Activated naive CD8-positive, alpha-beta T cell treated with anti-CD3 and anti-CD28 coated beads, Interleukin-2, amount 10 ng/mL, durations not matched to agents 7 days and 5 days (primary cell): ENCODE measurements at places on chromosomes 2 and 18.

DNA sequence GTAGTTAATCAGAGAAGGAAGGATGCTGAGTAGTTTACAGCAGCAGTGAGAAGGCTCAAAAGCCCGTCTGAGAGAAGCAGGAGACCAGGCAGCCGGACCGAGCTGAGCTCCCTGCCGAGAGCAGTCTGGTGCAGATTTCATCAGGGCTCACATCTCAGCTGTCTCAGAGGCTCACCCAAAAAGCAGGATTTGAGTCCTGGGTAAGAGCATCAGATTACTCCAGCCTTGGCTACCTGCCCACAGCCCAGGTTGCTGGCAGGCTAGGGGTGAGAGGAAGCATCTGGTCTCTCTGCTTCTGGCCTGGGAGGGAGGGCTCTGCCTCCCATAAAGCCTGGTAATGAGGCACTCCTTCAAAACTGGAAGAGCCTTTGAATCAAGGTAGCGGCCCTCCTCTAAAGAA lies 140.5 kb downstream of the ST6GAL2 start:
- no peak for DNase-seq

DNA sequence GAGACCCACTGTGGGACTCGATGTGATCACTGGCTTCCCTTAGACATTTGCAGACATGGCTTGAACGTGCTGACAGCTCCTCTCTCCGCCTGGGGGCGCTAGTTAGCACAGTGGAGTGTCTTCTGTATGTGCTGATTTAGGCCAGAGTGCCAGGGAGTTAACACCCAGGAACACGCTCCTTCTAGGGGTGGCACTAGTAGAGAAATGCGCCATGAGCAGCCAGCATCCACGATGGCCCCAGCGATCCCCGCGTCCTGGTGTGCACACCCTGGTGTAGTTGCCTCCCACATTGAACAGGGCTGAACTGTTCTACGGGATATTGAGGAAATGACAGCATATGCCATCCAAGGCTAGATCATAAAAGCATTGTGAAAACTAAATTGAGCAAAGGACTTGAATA lies 11.4 kb upstream of the NMUR1 start:
- DNase-seq = no peak

DNA sequence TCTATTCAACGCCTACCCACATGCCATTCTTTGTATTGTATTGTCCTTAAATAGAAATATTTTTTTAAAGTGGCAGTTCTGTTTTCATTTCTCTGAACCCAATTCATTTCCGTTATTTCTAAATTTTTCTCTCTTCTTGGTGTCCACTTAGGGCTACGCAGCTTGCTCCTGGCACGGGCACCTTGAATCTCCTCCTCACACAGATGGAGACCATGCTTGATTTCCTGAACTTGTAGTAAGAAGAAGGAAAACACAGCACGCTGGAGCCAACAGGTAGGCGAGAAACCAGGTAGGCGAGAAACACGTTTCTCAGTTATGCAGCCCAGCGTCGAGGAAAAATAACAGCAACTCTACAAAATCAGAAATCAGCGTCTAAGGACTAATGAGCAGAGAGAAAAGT lies 428.9 kb downstream of the STK39 start:
- DNase-seq = no peak

- DNase-seq = no peak
Measured at GRCh38 chr2:203909974-203910373, 26.6 kb upstream of the ICOS start.

GRCh38 chr2:234611209-234611608 lies 114.3 kb upstream of the ARL4C start:
- DNase-seq = no peak

DNA sequence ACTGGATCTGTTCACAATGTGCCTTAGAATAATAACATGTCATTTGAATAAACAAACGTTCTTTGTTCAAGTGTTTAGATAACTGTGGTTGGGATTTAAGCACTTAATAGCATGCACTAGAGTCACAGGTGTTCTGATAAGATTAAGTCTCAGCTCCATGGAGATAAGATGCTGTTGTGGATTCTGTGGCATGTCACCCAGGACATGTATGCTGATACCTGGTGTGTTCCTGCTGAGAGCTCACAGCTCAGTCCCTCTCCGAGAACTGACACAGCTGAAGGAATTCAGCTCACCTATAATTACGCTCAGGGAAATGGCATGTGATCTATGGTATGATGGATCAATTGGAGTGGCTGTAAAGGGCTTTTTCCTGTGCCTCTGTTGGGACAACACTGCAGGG lies 75.4 kb upstream of the ST6GAL2 start:
- no peak for DNase-seq

DNA sequence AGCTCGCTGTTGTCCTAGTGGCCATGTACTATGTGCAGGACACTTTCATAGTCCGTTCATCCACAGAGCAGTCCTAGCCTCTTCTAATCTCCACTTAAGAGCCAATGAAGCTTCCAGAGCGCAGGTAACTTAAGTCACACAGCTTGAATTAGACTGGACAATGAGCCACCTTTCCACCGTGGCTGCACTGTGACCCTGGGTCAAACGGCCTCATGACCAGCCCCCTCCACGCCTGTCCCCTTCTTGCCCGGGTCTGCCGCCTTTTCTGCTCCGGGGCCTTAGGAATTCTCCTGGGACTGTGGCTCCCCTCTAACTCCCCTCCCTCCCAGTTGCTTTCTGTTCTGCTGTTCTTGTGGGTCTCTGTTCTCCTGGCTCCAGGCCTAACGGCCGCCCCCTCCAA lies 8.4 kb upstream of the PRKCE start:
- no peak for DNase-seq

GRCh38 chr2:39024833-39025232 lies 96.0 kb downstream of the SOS1 start:
- no peak for DNase-seq

DNA sequence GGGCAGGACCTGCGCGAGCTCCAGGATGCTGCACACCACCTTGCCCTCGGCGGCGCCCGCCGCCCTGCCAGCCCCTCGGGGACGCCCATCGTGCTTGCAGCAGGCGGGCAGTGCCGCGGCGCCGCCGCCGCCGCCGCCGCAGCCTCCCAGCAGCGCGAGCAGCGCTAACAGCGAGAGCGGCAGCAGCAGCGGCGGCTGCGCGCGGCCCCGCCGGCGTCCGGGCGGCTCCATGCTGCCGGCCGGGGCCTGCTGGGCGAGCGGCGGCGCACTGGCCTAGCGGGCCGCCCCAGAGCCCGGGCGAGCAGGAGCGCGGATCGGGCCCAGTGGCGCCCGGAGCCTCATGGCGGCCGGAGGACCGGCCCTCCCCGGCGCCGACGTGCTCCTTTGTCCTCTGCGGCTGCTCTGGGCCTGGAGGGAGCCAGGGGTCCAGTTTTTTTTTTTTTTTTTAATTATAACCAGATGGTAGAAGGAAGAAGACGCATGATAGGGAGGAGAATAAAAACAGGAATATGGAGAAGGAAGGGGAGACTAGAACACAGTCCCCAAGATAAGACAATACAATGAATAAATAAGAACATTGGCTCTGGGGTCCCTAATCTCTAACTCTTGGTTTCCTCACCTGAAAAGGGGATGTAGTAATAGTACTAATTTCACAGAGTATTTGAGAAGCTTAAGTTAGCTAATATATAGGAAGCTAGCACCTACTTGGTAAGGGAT lies 17.1 kb upstream of the ANKRD62 start:
- no peak for DNase-seq

- DNase-seq = no peak
Measured at GRCh38 chr2:212979799-212980198, 171.6 kb downstream of the IKZF2 start.

- no peak for DNase-seq
Measured at GRCh38 chr2:41033127-41033526, 581.2 kb upstream of the SLC8A1 start.

- no peak for DNase-seq
Measured at GRCh38 chr2:65620524-65620923, 188.1 kb upstream of the SPRED2 start.

GRCh38 chr2:96977631-96978195 lies 8.7 kb downstream of the FAM178B start:
- no peak for DNase-seq

DNA sequence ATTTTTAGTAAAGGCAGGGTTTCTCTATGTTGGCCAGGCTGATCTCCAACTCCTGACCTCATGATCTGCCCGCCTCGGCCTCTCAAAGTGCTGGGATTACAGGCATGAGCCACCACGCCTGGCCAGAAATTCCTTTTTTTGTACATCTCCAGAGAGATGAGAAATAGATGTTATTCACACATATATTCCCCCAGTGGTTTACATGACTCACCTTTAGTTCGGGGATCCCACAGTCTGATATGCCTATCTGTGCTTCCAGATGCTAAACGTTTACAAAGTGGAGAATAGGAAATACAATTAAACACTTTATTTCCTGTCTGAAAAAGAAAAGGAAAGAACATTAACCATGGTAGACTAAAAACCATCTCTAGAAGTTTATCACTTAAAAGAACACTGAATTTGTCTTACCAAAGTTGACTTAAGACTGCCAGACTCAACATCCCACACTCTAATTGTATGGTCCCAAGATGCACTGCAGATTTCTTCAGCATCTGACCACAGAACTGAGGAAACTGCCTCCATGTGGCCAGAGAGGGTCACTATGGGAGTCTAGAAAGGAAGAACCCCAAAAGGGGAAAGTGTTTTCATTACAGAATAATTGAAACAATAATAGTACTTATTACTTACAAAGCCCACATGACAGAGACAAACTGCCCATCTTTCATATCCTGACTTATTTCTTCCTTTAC lies 12.6 kb upstream of the ICA1L start:
- no peak for DNase-seq

GRCh38 chr2:131093696-131094462 lies 619 bp upstream of the FAM168B start:
- no peak for DNase-seq

- peak; percentile 13 for DNase-seq
Measured at GRCh38 chr2:239194731-239195317, 206.0 kb downstream of the HDAC4 start.

DNA sequence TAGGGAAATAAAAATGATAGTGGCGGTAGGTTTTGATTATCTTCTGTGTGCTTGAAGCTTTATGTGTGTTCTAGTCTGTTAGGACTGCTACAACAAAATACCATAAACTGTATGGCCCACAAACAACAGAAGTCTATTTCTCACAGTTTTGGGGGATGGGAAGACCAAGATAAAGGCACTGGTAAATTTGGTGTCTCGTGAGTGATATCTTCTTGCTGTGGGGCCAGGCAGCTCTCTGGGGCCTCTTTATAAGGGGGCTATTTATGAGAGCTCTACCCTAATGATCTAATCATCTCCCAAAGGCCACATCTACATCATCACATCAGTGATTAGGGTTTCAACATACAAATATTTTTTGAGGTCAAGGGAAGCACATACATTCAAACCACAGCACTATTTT lies 86.8 kb upstream of the SPHKAP start:
- no peak for DNase-seq

DNA sequence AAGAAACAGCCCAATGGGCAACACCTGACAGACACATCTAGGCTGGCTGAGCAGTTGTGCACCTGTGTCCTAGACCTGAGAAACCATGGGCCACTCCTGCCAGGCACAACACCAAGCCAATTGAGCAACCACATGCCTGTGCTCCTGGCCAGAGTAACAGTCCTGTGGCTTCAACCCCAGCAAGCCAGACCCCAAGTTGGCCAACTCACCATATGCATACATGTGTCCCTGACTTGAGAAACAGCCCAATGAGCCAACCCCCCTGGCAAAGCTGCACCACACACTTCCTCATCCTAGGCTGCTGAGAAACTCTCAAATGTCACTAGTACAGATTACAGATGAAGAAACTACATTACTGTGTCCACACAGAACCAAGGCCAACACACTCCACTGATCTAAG lies 36.6 kb downstream of the USP34 start:
- no peak for DNase-seq

- no peak for DNase-seq
Measured at GRCh38 chr2:191314697-191315364, 69.6 kb downstream of the MYO1B start.

- DNase-seq = no peak
Measured at GRCh38 chr2:235850289-235850688, 317.9 kb downstream of the GBX2 start.

DNA sequence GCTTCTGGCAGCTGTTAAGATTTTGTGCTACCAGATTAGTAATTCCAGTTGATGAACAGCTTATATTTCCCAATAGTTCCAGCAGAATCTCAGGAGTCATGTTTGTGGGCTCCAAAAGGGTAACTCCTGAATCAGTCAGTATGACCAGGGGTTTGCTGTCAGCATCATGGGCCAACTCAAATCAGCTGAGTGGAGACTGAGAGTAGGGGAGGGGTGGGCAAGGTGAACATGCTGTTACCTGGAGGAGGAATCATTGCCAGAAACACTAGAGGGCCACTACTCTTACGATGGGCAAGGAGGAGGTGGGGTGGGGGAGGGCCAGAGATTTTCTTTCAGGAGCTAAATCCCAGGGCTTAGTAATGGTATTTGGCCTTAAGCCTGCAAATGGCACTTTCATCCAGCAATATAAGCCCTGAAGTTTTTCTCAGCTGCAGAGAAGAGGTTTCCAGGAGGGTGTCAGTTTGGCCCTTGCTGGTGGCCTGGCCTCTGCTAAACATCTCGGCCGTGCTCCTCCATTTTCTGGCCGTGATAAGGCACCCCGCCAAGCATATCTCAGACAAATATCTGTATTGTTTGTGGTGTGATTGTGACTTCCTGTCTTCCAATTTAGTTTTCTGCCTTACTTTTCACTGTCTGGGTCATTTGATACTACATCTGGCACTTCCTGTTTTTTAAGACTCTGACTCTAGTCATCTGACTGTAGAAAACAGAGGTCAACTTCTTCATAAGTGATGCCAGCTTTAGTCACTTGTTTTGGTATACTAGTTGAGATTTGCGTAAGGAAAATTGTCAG lies 120.5 kb upstream of the CXCR4 start:
- peak; percentile 45 for DNase-seq

- no peak for DNase-seq
Measured at GRCh38 chr18:43866696-43867095, 589.4 kb upstream of the SYT4 start.

DNA sequence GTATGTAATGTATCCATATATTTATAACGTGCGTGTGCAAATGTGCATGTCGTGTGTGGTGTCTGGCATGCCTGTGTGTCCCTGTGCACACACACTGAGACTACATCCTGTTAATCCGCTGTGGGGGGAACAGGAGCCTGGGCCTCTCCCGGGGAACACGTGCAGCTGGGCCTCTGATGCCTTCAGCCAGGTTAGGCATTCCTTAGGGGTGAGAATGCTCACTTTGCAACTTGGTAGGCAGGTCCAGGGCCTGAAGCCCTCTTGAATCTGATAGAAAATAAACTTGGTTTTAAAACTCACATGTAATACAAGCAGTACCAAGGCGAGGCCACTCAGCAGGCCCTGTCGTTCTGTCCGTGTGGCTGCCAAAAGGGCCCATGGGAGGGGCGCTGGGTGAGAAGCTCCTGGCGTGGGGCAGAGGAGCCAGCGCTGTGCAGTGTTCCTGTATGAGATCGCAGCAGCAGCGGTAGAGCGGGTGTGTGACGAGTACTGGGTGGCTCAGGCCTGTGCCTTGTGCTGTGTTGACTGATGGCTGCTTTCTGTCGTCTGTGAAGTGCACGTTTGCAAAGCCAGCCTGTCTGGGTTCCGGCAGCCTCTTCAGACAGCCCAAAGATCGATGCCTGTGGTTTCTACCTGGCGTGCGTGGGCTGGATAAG lies 16.2 kb downstream of the SALL3 start:
- DNase-seq = no peak

GRCh38 chr2:214322662-214323061 lies 88.2 kb upstream of the VWC2L start:
- no peak for DNase-seq

GRCh38 chr2:226802573-226802972 lies 3.0 kb upstream of the IRS1 start:
- DNase-seq = no peak
